ENCODE measurements at places on chromosomes 3 and 15.

- DNase-seq = no peak
These were observed 33.0 kb downstream of the SLC6A20 start for GRCh38 chr3:45763303-45763675.

DNA sequence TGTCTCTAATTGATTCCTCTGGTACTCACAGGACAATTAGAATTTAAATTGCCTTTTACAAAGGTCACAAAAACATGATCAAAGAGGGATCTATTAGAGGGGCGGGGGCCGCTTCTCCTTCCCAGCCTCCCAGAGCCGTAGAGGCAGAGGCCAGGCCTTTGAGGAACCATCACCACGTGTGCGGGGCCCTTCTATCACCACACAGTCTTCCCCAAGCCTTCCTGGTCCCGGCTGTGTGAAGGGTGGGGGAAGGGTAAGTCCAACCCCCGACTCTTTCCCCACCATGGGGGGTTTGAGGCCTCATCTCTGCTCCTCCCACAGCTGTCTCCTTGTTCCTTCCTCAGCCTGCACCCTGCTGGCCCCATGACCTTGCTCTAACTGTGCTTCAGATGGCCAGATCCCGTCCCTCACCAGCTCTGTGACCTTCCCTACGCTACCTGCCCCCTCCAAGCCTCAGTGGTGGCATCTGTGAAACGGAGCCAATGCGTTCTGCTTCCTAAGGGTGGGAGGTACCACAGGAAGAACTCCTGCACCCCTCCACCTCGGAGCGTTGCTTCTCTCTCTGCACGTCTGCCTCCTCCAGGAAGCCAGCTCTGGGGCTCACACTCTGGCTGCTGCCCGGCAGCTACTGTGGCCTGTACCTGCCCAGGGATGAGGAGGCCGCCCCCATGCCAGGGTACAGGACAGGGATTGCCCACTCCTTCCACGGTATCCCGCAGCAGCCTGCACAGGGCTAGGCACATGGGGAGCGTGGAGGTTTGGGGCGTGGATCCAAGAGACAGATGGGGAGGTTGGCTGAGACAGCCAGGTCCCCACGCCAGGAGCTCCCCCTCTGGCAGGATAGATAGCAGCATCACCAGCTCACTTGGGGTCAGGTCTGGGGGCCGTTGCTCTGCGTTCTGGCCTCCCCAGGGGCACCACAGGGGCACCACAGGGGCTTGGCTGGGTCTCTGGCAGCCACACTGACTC is 83.8 kb downstream of the LINGO1 start:
- DNase-seq = no peak

- DNase-seq = no peak
These were observed 55.6 kb upstream of the ACAN start for GRCh38 chr15:88747631-88748030.

DNA sequence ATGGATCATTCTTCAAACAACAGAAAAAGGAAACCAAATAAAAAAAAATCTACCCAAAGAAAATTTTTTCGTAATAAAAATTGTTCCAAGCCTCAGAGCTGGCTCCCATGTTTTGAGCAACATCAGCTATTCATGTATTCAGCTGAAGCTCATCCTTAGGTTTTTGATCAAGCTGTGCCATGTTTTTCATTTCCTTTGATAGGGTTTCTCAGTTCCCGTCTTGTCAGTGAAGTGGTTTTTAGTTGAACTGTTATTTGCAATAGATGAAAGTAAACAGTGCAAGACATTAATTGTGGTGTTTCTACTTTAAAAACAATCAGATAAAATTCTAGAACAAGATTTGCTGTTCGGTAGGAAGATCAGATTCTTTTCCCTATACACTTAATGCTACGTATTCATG is 55.4 kb upstream of the SPTSSB start:
- DNase-seq = no peak

DNA sequence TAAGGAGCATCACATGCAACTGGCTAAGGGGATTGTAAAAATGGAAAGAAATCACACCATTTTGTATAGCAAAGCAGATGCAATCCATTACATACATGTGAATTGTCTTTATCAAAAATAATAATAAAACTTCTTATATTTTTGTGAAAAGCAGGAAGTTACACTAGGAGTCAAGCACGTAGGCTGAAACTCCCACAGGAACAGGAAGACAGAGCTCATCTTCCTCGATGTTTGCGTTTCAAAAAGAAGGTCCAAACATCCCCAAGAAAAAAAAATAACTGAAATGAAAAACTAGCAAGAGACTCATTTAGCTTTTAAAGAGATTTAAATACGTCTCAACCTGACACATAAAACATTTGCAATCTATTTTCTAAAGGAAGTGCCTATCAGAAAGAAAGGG is 106.6 kb downstream of the TGFBR2 start:
- DNase-seq = no peak

DNA sequence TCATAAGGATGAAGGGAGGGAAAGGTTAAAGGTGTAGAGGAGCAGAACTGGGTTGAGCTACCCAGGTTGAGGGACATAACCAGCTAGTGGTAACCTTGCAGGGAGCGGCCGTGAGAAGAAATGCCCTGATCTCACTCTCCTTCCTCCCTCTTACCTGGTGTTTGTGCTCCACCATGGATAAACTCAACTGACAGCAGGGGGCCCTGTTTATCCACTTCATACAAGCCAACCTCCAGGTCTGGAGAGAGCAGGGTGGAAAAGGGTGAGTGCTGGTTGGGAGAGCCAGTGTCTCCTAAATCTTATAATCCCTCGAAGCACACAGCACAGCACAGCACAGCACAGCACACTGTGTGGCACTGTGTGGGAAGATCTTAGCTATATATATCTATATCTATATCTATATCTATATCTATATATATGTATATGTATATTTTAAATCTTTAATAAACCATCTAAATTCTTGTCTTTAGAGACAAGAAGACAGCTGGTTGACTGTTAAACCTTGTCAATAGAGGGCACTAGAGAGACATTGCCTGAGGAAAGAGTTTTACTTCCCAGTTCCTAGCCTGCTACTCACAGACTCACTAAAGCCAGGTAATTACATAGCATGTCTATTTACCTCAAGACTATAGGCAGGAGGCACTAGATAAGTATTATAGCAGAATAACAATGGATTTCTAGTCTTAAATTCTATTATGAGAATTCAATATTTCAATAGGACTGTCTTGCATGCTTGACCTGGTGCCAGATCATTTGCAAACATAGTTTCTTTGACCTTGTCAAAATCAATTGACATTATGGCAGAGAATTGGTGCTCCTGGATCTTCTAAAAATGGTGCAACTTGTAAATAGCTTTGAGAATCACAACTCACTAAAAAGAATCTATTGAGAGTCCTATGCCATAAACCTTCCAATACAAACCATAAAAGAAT is 21.7 kb upstream of the FMN1 start:
- no peak for DNase-seq

GRCh38 chr15:55868707-55869106 is 124.7 kb downstream of the NEDD4 start:
- DNase-seq = no peak

- DNase-seq = no peak
These were observed 118.2 kb upstream of the GOLIM4 start for GRCh38 chr3:168213920-168214319.

- DNase-seq = no peak
These were observed 29.5 kb downstream of the PFN2 start for GRCh38 chr3:149941186-149941585.

GRCh38 chr3:37762698-37763097 is 99.0 kb upstream of the CTDSPL start:
- DNase-seq = no peak

GRCh38 chr15:80804970-80805495 is 25.9 kb downstream of the CEMIP start:
- DNase-seq = no peak

- DNase-seq = no peak
These were observed 35.7 kb upstream of the DLG1 start for GRCh38 chr3:197333901-197334639.

DNA sequence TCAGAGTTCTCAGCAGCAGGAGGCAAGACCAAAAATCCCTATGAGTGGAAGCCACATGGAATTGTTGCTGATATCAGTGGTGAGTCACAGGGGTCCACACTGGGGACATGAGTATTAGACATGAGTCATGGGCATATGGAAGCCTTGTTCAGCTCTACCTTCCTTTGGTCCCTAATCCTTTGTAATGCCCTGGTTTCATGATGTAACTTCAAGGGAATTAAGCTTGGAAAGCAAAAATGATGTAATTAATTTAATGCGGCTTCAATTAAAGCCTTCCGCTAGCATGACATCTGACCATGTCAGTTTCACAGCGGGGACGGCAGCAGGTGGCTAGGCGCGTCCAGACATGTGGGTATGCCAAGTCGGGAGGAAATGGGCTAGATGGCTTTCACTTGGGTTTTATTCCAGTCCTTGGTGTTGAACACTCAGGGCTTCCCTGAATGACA is 176.1 kb upstream of the RGMA start:
- DNase-seq = no peak

- no peak for DNase-seq
These were observed 170.2 kb downstream of the GMNC start for GRCh38 chr3:190692256-190692655.

DNA sequence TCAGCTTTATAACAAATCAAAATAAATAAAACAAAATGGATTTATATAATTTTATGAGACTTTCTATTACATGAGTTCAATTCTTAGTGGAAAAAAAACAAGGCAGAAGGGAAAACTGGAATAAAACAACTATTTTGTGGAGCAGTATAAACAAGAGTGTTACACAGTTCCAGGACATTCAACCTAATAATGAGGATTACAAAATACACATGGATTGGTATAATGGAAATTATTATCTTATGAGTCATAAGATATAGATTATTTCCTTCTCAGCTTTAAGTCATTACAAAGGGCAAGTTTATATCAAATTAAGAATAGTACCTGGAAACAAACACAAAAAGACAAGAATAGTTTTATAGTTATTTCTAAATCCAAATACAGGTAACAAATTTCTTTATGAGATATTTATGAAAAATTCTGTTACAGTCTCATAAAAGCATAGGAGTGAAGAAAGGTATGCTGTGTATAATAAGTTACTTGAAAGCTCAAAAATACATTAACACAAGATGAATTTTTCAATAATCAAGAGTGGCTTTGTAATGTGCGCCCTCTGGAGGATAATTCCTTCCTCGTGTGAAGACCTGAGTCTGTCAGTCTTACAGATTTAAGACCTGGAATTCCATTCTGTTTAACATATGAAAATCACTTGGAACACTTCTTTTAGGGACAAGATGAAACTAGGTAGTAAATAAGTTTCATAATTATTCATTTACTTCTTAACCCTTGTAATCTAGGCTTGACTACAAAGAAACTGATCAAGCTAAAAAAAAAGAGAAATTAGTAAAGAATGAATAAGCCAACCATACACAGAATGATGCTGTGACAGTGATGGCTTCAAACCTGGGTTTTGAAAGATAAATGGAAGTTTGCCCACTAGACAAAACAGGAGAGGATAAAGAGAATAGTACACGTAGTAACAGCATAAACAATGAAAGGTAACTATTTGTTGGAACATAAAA is 9.5 kb downstream of the COPS2 start:
- DNase-seq = no peak

GRCh38 chr3:190173426-190173825 is 52.7 kb upstream of the P3H2 start:
- no peak for DNase-seq

GRCh38 chr3:121980450-121980796 is 41.6 kb downstream of the ILDR1 start:
- DNase-seq = no peak

DNA sequence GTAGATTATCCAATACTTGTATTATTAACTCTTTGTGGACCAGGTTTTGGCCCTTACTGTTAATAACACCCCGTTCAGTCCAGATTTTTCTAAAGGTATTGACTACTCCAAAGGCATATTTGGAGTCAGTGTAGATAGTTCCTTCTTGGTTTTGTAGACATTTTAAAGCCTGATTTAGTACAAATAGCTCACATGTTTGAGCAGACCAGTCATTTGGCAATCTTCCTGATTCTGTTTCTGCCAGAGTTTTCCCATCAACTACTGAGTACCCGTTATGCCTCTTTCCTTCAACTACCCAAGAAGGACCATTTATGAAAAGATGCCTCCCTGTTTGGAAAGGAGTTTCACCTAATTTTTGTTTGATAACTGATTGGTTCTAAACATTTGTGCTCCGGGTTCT is 82.0 kb downstream of the CHCHD4 start:
- no peak for DNase-seq

DNA sequence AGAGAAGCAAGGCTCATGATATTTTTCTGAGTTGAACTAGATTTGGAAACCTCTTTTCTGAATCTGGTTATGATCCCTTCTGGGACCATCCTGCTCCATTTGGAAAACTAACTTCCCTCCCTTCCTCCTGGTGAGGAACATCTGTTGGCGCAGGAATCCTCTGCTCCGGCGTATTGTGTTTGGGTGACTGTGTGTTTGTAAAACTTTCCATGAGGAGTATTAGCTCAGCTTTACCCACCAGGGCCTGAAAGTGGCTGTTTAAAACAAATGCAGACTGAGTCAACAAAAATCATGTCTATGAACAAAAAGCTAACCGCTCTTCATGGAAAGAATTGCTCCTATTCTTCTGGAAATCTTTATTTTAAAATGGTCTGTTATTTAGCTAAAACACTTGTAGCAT is 17.7 kb downstream of the STARD9 start:
- no peak for DNase-seq

GRCh38 chr3:173659972-173660371 is 262.4 kb downstream of the NLGN1 start:
- DNase-seq = no peak

DNA sequence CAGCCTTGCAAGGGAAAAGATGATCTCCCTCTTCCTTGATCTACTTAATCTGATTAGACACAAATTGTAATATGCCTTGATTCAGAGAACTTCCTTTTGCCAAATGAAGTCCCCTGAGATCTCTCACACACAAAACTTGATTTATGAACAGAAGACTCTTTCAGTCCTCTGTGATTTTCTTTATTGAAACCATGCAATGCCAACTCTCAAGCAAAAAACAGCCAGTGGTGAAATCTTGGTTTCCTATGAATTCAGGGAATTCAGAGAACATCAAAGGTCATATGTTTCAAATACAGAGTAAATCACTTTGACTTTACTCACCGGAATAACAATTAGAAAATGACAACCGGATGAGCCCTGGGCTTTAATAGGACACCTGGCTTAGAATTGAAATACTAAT is 211.7 kb downstream of the ABHD5 start:
- DNase-seq = no peak

- no peak for DNase-seq
These were observed 39.7 kb downstream of the KLHL25 start for GRCh38 chr15:85754989-85755388.

DNA sequence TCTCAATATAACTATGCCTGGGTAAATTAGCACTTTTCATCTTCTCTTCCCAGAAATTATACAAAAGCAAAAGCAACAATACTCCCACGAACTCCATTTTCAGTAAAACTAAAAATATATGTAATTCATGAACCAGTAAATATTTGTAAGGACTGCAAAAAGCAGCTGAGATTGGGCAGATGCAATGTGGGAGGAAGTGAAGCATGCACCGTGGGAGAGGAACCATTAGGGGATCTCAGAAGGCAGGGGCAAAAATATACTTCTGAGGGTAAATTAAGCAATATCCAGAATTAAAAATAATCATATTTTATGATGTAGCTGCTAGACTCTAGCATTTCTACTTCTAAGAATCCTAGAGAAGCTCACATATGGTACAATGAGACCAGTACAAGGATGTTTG is 20.2 kb downstream of the CFAP91 start:
- no peak for DNase-seq

Measured in esophagus squamous epithelium (tissue), 5 donors.